GM03348 (cell line): ENCODE measurements at places on chromosomes 2 and 18.

DNA sequence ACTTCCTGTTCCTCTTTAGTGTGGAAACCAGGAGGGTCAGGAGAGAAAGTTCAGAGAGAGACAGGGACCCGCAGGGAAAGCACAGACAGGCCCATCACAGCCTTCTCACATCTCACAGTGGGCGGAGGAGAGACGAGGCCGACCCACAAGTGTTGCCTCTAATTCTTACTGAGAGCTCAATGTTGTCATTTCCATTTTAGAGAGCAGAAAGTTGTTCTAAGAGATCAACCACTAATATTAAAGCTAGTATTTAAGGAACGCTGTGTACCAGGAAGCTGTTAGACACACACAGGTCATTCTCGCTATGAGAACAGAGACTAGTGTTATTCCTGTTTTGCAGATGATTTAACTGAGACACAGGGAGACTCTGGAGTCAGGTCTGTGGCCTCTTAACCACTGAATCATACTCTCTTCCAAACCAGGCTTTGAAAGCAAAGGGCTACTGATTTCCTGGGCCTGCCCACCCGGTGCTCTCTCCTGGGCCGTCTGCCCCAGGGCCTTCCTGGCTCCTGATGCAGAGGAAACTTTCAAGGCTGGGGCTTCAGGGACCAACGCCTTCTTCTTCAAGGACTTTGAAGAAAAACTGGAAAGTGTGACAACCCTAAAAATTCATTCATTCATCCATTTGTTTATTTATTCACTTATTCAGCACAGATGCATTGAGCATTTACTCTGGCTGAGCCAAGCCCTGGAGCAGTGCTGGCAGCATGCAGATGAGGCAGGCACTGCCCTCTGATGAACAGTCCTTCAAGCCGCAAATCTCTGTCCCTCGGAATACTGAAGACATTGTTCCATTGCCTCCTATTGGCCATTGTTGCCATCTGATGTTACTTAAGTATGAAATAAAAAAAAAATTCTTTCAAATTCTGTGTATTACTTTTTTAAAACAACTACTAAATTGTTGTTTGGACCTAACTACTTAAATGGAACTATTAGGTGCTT, 37.2 kb upstream of the BIN1 start:
- peak; percentile 57 for DNase-seq

- peak; percentile 69 for DNase-seq
Measured at GRCh38 chr2:12176623-12177454, 430.4 kb downstream of the LPIN1 start.

- no peak for DNase-seq
Measured at GRCh38 chr2:79697200-79697599, 184.3 kb downstream of the CTNNA2 start.

GRCh38 chr2:2012505-2012904, 268.2 kb upstream of the PXDN start:
- DNase-seq, result no peak

DNA sequence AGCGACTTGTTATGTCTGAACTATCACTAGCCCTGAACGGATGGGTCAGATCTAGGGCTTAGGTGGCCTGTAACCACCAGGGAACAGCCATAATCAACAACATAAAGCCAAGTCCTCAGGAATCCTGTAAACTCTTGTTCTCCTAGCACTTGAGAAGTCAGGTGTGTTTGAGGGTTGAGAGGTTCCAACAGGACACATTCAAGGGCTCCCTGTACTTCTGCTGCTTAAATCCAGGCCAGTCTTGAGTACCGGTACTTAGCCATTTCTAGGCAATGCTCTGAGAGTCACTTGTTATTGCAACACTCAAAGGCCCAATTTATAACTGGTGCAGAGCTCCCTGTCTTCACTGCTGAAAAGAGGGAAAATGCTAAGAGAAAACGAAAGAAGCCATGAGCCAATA, 21.6 kb upstream of the SLC40A1 start:
- DNase-seq, result no peak

DNA sequence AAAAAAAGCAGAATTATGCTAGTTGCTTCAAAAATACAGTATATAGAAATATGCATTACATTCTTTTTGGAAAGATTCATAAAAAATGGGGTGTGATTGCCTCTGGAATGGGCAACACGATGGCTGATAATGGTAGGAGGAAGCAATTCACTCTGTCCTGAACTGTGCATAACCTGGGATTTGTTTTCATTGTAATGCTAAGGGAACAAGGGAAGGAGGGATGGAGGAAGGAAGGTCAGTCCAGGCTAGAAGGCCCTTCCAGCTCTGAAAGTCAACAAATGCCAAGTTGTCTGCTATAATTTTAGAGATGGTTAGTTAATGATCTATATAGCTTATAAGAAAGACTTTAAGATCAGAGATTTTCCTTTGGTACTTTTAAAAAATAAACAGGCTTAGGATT, 40.8 kb downstream of the BUB1 start:
- DNase-seq, result no peak

DNA sequence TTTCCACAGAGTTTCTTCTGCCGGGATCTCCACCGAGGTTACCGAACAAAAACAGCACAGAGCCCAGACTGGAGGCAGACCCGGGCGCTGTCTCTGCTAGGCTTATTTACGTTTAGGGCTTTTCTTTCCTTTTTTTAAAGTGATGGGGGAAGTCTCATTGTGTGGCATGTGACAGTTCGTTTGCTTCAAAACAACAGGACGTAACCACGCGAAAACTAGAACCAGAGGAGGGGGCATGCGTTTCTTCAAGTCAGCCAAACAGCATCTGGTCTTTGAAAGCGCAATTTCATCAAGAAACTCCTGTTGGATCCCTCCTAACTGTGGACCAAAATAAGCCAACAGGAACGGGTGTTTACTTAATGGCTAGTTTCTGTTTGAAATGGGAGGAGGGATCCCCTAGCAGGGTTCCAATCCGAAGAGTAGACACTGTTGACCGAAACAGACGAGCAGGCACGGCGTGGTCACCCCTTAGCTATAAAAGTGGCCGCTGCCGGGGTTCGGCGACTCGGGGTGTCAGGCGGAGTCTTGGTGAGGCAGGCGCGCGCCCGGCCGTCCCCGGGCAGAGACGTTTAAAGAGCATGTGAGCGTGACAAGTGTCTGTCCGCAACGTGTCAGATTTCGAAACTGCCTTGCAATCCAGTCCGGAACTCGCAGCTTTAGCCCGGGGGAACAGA, 997 bp upstream of the TGIF1 start:
- DNase-seq, result no peak

GRCh38 chr2:12594590-12594989, 122.1 kb upstream of the TRIB2 start:
- no peak for DNase-seq

DNA sequence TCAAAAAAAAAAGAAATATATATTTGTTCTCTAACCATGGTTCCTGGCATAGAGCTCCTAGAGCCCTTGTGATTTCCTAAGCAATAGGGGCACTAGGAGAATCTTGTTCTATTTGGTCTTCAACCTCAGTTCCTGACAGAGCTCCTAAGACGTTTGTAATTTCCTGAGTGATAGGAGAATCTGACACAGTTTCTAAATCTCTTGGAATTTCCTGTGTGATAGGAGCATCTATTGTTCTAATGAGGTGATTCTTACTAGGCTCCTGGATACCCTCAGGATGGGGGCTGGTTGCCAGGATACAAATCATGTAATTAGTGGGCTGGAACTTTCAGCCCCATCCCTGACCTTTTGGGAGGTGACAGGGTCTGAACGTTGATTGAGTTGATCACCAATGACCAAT, 245.8 kb downstream of the ZEB2 start:
- no peak for DNase-seq

- DNase-seq, result no peak
Measured at GRCh38 chr18:63980896-63981460, 11.1 kb downstream of the SERPINB8 start.

DNA sequence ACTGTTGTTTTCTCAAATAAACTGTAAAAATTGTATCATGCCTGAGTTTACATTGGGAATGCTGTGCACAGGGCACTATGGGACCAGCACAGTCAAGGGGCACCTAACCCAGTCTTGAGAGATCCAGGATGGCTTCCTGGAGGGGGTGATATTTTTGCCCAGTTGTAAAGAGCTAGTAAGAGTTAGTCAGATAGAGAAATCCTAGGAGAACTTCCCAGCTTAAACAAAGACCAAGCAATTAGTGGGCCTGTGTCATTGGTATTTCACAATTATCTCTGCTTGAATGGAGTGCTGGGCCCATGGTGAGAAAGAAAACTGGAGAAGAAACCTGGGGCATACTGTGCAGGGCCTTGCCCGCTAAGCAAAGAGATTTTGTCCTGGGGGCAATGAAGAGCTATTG, 12.2 kb downstream of the XDH start:
- DNase-seq, result no peak

GRCh38 chr2:30883822-30884221, 76.6 kb upstream of the CAPN13 start:
- no peak for DNase-seq

DNA sequence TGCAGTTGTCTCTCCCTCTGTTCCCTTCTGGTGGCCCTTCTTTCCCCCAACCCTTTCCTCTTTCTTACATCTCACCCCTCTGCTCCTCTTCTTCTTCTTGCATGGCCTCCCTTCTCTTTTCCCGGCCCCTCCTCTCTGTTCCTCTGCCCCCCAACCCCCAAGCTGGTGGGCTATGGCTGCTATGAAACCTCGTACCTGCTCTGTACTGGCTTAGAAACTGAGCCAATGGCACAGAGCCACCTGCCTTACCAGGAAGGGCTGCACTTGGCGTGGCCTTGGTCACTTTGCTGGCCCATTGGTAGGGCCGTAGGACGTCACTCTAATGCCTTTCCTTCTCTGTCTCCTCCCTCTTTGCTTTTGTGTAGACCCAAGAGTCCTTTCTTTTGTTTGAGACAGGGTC, 78.9 kb downstream of the LRRFIP1 start:
- no peak for DNase-seq

DNA sequence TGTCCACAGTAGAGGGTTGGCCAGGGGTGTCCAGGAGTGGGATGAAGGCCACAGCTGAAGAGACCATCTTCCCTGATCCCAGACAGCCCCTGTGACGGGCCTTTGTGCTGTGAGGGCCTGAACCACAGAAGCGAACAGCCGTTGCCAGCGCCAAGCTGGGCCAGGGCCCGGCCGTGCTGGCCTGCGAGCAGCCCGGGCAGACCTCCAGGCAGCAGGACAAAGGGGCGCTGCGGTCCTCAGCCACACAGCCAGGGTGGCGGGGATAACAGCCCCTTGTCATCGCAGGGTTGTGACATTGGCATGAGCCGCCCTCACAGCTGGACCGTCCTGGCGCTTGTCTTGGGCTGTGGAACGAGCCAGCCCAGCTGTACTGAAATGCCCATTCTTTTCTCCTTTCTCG, 161.1 kb downstream of the FAM210A start:
- no peak for DNase-seq
